ENCODE measurements at places on chromosomes 13 and 19. TPM values are rescaled to one million over a fixed set of nuclear protein-coding genes. Genes with fewer than 3 reads are reported as not detected.

DNA sequence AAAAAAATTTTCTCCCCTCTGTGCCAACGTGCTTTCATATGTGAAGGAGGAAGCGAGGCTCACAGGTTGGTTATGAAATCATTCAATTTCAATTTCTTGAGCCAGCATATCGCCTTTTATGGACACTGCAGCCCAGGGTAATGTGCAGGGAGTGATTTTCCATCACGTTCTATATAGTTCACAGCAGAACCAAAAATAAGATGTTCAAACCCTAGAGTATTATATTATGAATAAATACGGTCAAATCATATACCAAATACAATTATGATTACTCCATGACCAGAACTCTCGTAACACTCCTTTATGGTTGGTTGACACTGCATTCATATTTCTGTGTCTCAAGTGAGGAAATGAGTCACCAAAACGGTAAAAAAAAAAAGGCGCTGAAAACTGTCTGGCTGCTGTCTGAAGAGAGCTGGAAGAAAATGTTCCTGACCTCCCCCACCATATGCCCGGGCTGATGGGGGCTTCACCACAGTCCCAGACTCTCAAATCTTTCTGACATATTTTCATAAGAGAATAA lies 75.8 kb upstream of the UBAC2 start:
- peak; percentile 17 for DNase-seq

- no peak for DNase-seq
Observed at GRCh38 chr19:41928221-41928683, at the start of gene ERFL. Gene ERFL, minus strand, starts transcription at chr19:41928449. Its CDS starts 15,530 bp downstream, at chr19:41912919.

- no peak for DNase-seq
Observed at GRCh38 chr13:42746866-42747265, 34.5 kb upstream of the FAM216B start.

DNA sequence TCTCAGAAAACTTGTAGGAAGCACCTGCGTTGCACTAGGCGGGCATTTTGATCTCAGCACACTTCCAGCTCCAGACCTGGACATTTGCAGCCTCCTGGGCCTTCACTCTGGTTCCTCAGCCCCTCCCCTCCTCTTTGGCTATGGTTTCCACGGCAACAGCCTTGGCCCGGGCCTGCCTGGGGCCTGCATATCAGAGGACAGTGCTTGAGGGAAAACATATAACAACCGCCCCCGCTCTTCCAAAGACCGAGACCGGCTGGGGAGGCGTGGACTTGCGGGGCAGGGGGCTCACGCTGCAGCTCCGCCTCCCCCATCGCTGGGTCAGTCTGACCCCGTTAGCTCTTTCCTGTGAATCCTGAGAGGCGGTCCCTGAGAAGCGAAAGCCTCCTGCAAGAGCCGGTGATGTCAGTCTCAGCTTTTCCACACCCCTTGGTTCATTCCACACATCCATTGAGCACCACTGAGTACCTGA lies 125.7 kb upstream of the PEG3 start:
- DNase-seq = no peak

DNA sequence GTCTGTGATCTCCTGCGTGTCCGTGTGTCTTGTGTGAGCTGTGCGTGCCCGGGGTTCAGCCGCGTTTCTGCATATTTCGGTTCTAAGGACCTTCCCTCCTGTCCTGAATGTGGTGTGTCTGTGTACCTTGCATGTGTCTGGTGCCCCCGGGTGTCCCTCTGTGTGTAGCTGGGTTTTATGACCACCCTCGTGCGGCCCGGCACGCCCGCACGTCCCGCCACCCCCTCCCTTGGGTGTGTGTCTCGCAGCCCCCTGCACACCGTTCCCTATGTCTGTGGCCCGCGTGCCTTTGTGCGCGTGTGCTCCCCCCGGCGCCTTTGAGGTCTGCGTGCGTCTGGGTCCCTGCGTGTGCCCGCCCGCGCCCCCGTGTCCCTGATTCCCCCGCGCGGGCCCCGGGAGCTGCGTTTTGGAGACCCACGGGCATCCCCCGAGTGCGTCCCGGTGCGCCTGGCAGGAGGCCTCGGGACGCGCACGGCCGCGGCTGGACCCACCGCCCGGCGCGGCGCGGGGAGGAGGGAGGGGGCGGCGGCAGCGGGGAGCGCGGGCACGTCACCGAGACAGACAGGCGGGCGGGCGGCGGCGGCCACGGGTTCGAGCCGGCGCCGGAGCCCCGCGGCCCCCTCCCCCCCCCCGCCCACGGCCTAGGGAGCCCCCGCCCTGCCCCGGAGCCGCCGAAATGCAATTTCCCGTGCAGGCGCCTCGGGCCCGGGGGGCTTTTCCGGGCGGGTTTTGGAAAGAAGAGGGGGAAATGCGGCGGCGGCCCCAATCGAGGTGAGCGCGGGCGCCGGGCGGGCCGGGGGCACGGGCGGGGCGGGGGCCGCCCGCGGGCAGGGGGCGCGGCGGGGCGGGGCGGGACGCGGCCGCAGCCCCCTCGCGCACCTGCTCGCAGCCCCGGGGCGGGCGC lies 12.0 kb upstream of the NANOS3 start:
- no peak for DNase-seq

GRCh38 chr13:31433207-31433606 lies 233.4 kb downstream of the B3GLCT start:
- no peak for DNase-seq

DNA sequence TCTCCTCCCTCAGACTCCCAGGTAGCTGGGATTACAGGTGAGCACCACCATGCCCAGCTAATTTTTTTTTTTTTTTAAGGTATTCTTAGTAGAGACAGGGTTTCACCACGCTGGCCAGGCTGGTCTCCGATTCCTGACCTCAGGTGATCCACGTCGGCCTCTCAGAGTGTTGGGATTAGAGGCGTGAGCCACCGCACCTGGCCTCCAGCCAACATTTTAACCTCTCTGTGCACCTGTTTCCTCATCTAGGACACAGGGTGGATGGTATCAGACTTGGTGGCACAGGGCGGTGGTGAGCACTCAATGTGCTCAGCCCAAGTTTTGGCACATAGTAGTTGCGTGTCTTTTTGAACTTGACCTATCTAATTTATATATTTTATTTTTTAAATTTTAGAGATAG lies 12.5 kb downstream of the APBA3 start:
- no peak for DNase-seq

Gene SBK3
- total RNA-seq = not detected

Gene ZNF99
- total RNA-seq = not detected

All from activated naive CD4-positive, alpha-beta T cell treated with anti-CD3 and anti-CD28 coated beads, Interleukin-2, amount 50 U/mL, for 72 hours (primary cell).